ENCODE measurements at places on chromosomes 5 and 9. TPM values are rescaled to one million over a fixed set of nuclear protein-coding genes. Genes with fewer than 3 reads are reported as not detected.

GRCh38 chr9:353077-353476 lies 138.4 kb downstream of the DOCK8 start:
- no peak for DNase-seq

GRCh38 chr5:57181154-57181553 lies 7.3 kb downstream of the GPBP1 start:
- no peak for DNase-seq

DNA sequence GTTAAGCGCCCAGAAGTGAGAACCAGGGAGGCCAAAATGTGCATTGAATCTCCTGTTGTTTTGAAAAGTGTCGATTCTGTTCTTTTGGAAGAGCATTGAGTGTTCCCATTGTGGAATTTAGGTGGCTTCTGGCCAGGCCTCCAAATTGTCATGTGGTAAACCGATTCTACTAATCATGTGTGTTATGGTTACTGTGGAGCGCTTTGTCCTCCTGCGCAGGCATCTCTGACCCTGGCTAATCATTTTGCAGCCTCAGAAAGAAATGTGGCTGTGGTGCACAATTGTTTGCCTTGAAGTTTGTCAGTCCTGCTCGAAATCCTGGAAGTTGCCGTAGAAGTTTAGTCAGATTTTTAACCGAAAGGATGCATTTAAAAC lies 121.3 kb downstream of the RASGRF2 start:
- peak; percentile 52 for DNase-seq

GRCh38 chr5:149740866-149741459 lies 10.9 kb downstream of the PPARGC1B start:
- DNase-seq: no peak

GRCh38 chr9:4026905-4027304 lies 273.0 kb downstream of the GLIS3 start:
- no peak for DNase-seq

- DNase-seq: peak; percentile 28
These were observed 63.0 kb downstream of the LPAR1 start for GRCh38 chr9:110975278-110975677.

GRCh38 chr9:87149799-87150198 lies 202.5 kb upstream of the GAS1 start:
- no peak for DNase-seq

DNA sequence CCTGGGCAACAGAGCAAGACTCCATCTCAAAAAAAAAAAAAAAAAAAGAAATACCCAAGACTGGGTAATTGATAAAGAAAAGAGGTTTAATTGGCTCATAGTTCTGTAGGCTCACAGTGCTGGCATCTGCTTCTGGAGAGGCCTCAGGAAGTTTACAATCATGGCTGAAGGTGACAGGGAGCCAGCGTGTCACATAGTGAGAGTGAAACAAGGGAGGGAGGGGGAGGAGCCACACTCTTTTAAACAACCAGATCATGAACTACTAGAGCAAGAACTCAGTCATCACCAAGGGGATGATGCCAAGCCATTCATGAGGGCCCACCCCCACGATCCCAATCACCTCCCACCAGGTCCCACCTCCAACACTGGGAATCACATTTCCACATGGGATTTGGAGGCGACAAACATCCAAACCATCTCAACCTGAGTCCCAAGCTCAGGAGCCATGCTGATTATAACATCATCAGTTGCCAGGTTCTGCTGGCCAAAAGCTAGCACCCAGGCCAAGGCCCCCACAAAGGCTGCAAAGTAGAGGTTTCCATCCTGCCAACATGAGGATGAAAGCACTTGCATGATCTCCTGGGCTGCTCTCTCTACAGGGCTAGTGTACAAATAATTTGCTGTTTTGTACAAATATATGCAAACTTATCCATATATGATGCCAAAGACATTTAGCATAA lies 15.3 kb downstream of the DENND1A start:
- DNase-seq: no peak

- no peak for DNase-seq
These were observed 284.5 kb downstream of the ZNF608 start for GRCh38 chr5:124461941-124462340.

DNA sequence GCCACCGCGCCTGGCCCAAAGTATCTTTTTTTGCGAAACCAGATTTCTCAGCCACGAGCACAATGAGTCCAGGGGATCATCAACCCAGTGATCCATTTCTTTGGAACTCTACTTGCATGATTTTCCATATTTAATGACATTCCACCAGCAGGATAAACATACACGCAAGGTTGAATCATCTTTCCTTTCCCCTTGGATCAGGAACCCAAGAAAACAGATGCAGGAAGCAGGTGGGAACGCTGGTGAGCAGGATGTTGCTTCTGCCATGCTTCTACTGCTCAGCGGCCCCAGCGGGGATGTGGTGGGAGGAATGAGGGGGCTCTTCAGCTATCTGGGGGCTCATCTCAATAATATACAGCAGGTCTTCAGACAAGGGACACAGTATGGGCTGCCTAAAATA lies 118.2 kb downstream of the SEC61B start:
- no peak for DNase-seq

DNA sequence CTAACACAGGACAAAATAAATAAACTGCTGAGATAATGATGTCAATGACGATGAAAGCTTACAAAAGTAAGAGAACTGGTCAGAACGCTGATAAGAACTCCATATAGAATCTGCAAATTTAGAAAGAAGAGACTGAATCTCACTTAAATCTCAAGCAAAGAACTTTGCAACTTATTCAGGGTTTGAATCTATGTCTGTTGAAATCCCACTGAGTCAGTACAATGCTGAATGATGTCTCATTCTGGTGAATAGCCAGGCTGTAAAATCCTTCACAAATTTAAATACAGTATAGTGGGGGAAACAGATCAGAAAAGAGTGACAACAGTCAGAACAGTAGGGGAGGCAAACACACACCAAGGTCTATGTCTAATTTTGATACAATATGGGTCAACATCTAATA lies 38.9 kb upstream of the NR3C1 start:
- DNase-seq: no peak

Gene MZB1
- total RNA-seq: 0.43 TPM

Gene ANKRD31
- total RNA-seq: under 0.01 TPM

Gene PLPP7
- 10.0 TPM for total RNA-seq

Gene PCDHB12
- total RNA-seq: under 0.01 TPM

Gene PTGES
- total RNA-seq: 16.0 TPM

Gene MRPL22
- total RNA-seq: 12.9 TPM
